COR-L47 (cell line): ENCODE measurements at places on chromosomes 4 and X.

DNA sequence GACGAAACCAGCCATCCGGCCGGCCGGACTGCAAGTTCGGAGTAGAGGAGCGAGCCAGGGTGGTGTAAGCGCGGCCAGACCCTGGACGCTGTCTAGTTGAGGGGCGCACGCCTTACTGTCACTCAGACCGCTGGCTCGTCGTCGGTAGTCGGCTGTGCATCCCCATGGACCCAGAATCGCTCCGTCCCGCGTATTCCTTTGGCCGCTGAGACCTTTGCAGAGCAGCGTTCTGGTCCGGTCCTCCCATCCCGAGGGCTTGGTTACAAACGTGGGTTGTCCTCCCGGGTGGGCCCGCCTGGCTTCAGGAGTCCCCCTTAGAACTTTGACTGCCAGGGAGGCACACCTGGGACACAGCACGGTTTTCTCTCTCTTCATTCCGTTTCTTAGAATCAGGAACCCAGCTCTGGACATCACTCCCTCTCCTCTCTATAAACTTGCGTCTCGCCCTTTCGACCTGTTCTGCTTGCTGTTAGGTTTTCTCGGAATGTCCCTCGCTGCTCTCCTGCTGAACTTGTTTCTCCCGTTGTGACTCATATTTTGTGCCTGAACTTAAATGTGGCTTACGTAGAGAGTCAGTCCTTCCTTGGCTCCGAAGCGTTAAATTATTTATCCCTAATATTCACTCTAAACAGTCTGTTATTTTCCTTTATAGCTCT, 672 bp downstream of the PGM2 start:
- no peak for DNase-seq

- DNase-seq, result no peak
Measured at GRCh38 chr4:94517492-94517891, 65.8 kb downstream of the PDLIM5 start.

DNA sequence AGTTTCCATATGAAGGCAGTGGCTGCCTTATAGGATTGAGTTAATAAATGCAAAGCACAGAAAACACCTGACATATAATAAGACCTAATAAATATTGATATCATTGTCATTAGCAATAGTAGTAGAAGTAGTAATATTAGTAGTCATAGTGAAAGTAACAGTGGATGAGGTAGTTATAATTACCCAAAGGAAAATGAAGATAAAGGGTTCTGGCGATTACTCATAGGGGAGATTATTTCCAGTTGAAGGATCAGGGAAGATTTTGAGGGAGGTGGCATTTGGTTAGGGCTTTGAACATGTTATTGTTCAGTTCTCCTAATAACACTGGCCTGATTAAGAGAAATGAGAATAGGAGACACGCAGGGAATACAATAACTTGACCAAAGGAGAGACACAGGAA, 131.9 kb upstream of the GPRIN3 start:
- DNase-seq, result no peak

DNA sequence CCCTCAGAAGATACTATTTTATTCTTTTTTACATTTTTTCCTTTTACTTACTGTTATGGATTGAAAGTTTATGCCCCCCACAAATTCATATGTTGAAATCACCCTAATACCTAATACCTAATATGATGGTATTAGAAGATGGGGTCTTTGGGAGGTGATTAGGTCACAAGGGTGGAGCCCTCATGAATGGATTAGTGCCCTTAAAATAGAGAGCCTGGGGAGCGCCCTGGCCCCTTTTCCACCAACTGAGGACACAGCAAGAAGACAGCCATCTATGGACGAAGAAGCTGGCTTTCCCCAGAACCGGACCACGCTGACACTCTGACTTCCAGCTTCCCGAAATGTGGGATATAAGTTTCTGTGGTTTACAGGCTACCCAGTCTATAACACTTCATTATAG, 58.6 kb upstream of the FAT1 start:
- no peak for DNase-seq

GRCh38 chr4:152535360-152535902, 461 bp downstream of the FBXW7 start:
- no peak for DNase-seq
